Spleen (tissue), 13 donors: ENCODE measurements at places on chromosomes 12 and 14. TPM values are rescaled to one million over a fixed set of nuclear protein-coding genes. Genes with fewer than 3 reads are reported as not detected.

- peak; percentile 67 for DNase-seq
Observed at GRCh38 chr14:104822821-104823615, 22.1 kb downstream of the ZBTB42 start.

Gene KIF26A
- total RNA-seq: 12.2 TPM

DNA sequence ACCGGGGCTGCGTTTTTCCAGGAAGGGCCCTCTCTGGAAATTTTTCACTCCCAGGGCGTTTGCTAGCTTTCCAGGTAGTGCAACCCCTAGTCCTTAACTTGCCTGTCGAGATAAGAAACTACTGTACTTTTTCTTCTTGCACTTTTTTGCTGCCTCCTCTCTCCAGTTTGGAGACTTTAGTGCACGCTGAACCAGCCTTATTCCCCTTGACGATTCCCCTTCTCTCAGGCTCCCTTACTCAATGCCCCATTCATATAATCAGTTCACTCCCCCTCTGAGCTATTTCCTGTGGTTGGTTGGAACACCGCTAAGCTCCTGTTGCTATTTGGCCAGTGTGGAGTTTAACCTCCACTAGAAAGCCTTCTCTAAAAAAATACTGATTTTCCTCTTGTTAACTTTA lies 682 bp downstream of the CREBL2 start:
- no peak for DNase-seq

DNA sequence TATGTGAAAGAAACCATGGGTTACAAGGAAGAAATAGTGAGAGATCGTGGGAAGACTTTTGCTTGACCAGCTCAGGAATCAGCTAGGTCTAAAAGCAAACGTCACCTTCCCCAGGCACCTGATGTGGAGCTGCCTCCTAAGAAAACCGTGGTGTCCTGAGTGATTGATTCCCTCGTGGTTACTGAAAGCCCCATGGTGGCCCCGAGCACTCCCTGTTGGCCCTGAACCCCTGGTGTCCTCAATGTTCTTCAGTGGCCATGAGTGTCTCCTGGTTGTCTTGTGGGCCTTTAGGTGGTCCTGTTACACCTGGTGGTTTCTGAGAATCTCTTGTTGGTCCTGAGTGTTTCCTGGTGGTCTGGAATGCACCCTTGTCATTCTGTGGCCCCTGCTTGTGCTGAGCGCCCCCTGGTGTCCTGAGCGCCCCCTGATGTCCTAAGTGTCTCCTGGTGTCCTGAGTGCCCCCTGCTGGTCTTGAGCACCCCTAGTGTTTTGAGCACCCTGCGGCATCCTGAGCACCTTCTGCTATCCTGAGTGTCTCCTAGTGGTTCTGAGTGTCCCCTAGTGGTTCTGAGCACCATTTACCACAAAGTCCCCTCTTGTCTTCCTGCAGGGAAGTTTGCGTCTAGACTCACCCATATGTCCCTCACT lies 518.7 kb downstream of the TMEM121 start:
- peak; percentile 85 for DNase-seq

Gene ARL1
- 50.7 TPM for total RNA-seq

GRCh38 chr14:101123618-101124510 lies 220.3 kb upstream of the RTL1 start:
- no peak for DNase-seq

- peak; percentile 90 for DNase-seq
Observed at GRCh38 chr12:48995086-48995879, 3.9 kb downstream of the DDN start.

DNA sequence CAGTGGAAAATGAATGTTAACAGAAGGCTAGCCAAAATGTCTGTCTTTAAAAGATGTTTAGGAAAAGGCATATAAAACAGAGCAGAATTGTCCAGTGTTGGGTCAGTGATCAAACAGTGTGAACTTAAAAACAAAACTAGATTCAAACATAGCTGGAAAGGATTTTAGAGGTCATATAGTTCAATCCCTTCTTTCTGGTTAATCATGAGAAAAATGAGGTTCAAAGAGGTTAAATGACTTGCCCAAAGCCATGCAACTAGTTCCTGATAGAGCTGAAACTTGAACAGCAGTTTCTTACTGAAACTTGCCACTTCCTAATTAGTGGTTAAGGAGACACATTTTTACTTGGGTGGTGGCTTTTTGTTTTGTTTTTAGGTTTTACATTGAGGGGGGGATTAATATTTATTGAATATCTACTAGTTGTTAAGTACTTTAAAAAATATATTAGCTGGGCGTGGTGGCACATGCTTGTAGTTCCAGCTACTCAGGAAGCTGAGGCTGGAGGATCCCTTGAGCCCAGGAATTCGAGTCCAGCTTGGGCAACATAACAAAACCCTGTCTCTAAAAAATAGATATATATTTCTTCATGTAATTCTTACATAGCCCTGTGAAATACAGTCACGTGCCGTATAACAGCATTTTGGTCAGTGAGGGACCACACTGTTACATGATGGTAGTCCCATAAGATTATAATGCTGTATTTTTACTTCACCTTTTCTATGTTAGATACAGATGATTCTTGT lies 20.4 kb downstream of the ACVR1B start:
- no peak for DNase-seq

DNA sequence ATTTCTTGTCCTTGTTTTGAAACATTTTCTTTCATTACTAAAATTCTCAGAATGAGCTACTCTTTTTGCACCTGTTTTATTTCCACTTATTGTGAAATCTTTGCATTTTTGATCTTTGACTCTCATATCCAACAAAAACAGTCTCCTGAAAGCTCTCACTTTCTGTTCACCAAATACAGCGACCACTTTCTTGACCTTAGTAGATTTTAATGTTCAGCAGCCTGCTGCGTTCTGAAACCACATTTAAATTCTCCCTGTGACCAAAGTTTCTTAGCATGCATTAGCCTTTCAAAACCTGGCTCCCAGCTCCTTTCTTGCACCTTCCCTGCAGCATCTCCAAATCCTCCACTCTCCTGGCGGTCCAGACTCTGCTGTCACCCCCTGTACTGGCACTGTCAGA lies 404.4 kb upstream of the PDE3A start:
- DNase-seq: no peak

DNA sequence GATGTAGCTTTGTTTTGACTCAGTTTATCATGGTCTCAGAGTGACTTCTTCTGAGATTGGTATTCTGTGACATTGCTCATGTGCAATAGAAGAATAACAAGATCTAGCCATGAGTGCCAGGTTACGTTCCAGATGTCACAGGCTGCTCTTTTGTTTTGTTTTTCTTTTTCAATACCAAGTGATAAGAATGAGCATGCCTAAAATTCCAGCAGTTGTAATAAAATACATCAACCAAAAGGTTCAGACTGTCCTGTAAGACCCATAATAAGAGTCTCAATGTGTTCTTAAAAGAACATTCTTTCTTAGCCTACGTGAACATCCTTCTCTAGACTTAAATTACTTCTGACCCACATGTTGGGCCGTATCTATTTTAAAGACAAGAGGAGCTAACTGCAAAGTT lies 669.2 kb downstream of the DIO2 start:
- no peak for DNase-seq

GRCh38 chr14:69013943-69014782 lies 35.1 kb upstream of the ACTN1 start:
- DNase-seq: peak; percentile 92

DNA sequence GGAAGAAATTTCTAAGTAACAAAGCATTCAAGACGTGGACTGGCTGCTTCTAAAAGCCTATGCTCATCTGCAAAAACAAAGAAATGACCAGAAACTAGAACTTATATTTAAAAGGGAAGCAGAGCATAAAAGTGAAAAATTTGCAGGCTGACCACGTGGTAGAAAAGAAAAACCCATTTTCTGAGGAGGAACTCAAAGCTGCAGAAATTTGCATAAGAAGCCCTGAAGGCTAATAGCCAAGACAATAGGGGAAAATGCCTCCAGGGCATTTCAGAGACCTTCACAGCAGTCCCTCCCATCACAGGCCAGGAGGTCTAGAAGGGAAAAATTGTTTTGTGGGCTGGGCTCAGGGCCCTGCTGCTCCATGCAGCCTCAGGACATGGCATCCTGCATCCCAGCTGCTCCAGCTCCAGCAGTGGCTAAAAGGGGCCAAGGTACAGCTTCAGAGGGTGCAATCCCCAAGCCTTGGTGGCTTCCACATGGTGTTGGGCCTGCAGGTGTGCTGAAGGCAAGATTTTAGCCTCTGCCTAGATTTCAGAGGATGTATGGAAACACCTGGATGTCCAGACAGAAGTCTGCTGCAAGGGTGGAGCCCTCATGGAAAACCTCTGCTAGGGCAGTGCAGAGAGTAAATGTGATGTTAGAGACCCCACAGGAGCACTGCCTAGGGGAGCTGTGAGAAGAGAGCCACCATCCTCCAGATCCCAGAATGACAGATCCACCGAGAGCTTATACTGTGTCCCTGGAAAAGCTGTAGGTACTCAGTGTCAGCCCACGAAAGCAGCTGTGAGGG lies 55.5 kb downstream of the CHGA start:
- peak; percentile 16 for DNase-seq
